ENCODE measurements at places on chromosomes 12 and 14. TPM values are rescaled to one million over a fixed set of nuclear protein-coding genes. Genes with fewer than 3 reads are reported as not detected.

GRCh38 chr12:54973556-54973955 lies 11.0 kb downstream of the TESPA1 start:
- DNase-seq: no peak

TMEM117 gene
- 15.2 TPM for total RNA-seq

FAM90A1 gene
- total RNA-seq: not detected

SYNDIG1L gene
- 0.22 TPM for total RNA-seq

LRCOL1 gene
- total RNA-seq: not detected

DNA sequence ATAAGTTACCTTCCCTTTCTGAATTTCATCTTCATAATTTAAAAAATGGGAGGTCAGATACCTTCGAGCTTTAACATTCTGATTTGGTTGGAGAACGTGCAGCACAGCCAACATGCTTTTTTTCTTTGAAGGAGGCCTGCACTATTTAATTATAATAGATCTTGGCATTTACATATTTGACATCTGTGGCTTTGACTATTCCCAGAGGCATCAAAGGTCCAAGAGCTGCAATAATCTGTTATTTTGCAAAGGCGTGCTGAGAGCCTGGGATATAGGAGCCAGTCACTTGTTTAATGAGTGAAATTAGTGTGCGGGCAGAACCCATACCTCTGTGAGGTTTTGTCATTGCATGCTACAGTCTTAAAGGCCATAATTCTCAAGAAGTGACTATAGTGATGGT lies 26.4 kb downstream of the SLC8A3 start:
- no peak for DNase-seq

- DNase-seq: no peak
Observed at GRCh38 chr14:26810631-26811030, 212.8 kb upstream of the NOVA1 start.

- DNase-seq: no peak
Observed at GRCh38 chr14:95341564-95341963, 21.9 kb upstream of the CLMN start.

IL23A gene
- total RNA-seq: not detected

ACRBP gene
- 1.4 TPM for total RNA-seq

RND1 gene
- total RNA-seq: 2.4 TPM

NELL2 gene
- 2.4 TPM for total RNA-seq

- DNase-seq: no peak
Observed at GRCh38 chr14:65074449-65075150, 27.7 kb downstream of the MAX start.

- DNase-seq: peak; percentile 41
Observed at GRCh38 chr12:94561943-94562411, 88.4 kb downstream of the TMCC3 start.

ERP27 gene
- total RNA-seq: 5.6 TPM

- DNase-seq: no peak
Observed at GRCh38 chr12:19539836-19540235, 100.5 kb downstream of the AEBP2 start.

All from mucosa of descending colon (tissue), 3 donors.